GM20000 (cell line): ENCODE measurements at places on chromosomes 6 and 20.
A peak's percentile ranks its signal among the peaks of the same experiment; 100 is the strongest.

DNA sequence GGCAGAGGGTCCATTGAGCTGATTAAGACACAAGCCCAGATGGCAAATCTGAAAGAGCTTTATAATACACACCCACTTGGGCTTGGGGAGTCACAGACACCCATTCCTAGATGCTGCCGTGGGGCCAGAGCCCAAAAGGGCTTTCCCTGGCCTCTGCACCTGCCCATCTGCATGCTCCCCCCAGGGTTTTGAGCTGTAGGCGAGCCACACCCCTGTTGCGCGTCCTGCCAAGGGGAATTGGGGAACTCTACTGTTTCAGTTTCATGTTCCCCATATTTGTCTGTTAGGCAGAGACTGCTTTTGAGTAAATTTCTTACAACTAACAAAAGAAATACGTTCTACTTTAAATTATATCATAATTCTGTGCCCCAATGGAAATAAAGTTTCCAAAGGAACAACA lies 52.9 kb upstream of the FNDC1 start:
- no peak for DNase-seq

GRCh38 chr6:157063923-157064322 lies 259.4 kb downstream of the TMEM242 start:
- DNase-seq: no peak

DNA sequence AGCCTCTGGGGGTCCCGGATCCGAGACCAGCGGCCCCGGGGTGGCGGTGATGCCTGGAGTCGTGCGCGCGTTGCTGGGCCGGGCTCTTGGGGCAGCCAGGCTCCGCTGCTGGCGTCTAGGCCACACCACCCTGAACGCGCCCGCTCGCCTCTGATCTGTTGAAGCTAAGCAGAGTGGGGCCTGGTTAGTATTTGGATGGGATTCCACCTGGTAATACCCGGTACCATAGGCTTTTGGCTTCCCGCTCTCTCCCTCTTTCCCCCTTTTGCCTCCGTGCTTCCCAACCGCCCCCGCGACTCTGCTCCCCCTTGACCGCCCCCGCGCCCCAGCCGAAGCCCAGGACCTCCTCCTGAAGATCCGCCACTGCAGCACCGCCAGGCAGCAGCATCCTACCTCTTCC lies 1383.5 kb upstream of the DEFB115 start:
- DNase-seq: peak; percentile 31

- no peak for DNase-seq
Observed at GRCh38 chr6:5287205-5287965, 26.1 kb downstream of the FARS2 start.

DNA sequence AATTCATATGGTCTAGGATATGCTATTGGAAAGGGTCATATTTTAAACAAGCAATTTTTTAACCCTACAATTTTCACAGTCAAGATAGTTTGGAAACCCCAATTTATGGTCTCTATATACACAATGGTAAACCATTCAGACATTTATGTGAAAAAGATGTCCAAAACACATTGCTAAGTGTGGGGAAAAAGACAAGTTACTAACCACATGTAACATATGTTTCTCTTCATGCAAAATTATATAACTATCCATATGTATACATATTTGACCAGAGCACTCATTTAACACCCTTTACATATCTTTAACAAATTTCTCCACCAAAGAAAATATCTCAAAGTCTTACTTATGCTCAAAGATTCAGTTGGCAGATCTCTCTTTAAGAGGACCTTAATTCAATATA lies 110.6 kb downstream of the RNGTT start:
- no peak for DNase-seq

DNA sequence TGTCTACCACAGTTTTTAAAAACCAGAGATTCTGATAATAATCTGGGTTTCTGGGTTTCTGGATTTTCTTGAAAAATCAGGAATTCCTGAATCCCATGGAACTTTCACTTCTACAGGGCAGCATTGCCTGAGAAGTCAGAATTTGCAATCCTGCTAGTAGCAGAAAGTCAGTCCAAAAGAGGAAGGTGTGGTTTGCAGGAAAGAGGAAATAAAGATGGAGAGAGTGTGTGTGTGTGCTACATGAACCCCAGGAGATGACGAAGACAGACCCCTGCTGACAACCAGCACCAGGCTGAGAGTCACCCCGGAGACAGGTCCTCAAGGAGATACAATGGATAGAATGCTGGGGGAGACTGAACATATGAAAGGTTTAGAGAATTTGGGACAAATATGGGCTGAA lies 44.9 kb downstream of the PRND start:
- no peak for DNase-seq

DNA sequence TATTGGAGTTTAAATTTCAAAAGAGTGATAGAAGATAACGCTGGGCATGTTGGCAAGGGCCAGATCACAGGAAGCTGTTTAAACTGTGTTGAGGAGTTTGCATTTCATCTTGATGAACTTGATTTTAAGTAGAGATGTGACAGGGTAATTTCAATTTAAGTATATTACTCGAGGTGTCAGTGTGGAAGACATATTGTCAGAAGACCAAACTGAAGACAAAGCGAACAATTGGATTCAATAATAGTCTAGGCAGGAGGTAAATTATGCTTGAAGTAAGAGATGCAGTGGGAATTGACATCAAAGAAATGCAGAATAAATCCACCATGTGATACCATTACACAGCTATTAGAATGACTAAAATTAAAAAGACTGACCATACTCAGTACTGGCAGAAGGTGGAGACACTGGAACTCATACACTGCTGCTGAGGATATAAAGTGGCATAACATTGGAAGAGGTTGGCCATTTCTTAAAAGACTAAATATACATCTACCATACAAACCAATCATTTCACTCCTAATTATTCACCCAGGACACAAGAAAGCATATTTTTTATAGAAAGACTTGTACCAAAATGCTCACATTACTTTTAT lies 240.8 kb downstream of the ARHGAP18 start:
- no peak for DNase-seq

DNA sequence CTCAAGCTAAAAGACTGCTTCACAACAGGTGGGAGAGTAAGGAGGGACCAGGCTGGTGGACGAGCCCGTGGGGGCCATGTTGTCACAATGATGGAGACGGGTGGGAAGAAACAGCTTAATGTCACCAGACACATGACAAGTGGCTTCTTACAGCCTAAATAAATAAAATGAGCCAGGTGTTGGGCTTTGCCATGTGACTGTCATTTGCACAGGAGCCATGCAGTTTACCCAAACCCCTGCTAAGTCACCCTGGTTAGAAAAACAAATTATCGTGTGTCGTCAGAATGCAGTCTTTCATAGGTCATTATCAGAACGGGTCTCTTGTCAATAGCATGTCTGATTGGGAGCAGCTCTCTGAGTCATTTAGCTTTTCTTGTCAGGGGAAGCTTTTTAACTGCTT lies 18.5 kb downstream of the BTBD3 start:
- no peak for DNase-seq

DNA sequence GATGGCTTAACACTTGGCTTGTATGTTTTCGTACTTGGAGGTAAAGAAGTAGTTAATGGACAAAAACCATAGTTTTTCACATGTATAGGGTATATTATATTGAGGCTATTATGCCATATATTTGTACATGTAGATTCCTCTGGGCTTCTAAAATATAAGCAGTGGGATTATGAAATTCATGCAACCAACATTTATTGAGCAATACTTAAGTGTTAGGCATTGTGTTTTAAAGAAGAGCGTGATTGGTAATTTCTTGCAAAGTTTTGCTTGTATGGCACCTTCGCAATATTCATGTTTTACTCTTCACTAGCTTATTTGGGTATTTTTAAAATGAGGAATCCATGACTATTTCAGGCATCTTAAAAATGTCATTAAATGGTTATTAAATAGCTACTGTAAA lies 2.5 kb downstream of the TULP4 start:
- DNase-seq: no peak

- no peak for DNase-seq
Observed at GRCh38 chr20:50400705-50401586, 109.2 kb upstream of the PTPN1 start.

DNA sequence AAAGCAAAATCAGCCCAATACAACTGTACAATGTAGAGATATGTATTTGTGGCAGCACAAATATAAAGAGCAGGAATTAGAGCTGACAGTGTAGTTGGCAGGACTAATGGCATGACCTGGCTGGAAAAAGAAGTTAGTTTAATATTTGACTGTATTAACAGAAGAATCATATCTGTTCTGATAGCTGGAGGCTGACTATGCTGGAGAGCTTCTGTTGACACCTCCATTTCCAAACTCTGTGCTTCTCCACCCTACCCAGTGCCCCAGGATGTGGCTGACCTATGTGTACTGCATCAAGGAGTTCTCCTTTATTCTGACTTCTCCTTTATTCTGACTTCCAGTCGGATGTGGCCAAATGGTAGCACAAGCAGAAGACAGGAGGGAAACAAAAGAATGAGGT lies 299.3 kb downstream of the PKHD1 start:
- DNase-seq: no peak

DNA sequence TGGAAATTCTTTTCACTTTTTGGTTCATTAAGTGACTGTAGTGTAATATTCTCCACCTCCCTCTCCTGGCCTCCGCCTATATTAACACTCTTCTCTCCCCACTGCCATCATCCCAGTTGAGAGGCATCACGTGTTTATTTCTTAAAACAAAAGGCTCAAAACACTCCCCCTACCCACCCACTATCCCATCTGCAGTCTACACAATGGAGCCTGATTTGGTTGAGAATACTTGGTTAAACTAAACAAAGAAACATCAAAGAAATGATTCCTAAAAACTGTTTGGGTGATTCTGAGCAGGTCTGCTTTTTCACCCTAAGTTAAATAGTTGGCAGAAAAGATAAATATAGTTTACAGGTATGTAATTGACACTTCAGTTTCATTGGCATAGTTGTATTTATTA lies 5.9 kb downstream of the TFAP2B start:
- no peak for DNase-seq

DNA sequence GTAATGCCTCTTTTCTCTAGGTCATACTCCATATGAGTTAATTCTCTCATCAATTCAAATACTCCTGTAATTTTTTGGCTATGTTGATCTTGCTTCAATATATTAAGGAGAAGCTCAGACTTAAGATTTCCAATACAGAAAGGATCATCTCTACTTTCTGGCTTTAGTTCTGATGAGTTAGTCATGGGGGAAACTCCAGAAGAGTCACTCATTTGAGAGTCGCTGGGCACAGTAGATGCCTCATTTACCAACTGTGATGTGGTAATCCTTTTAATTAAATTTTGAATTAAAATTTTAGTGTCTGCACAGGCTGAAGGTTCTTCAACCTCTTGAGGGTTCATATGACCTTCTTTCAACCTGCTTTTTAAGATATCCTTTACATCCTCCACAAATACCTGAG lies 38.5 kb downstream of the DST start:
- DNase-seq: no peak
